ENCODE measurements at places on chromosomes 3 and 15. TPM values are rescaled to one million over a fixed set of nuclear protein-coding genes. Genes with fewer than 3 reads are reported as not detected.

The SPRED1 gene
- total RNA-seq = 21.4 TPM

The REC114 gene
- total RNA-seq = not detected

The ZNF80 gene
- total RNA-seq = not detected

The ERICH6 gene
- total RNA-seq = not detected

The LRRC58 gene
- 16.9 TPM for total RNA-seq

The SPINT1 gene
- 1.7 TPM for total RNA-seq

The PLA2G4D gene
- not detected for total RNA-seq

The PDHB gene
- 95.6 TPM for total RNA-seq

The ZBTB11 gene
- 29.8 TPM for total RNA-seq

The MME gene
- total RNA-seq = 15.1 TPM

The CAMK2N2 gene
- not detected for total RNA-seq

The CFAP92 gene
- total RNA-seq = 0.04 TPM

The BCHE gene
- total RNA-seq = under 0.01 TPM

The A4GNT gene
- total RNA-seq = not detected

The GOLGA8B gene
- 14.6 TPM for total RNA-seq

The TIMP4 gene
- total RNA-seq = 0.07 TPM

The IGSF10 gene
- total RNA-seq = not detected

The P3H2 gene
- 1.3 TPM for total RNA-seq

The CPLX3 gene
- not detected for total RNA-seq

The C3orf49 gene
- not detected for total RNA-seq

The GOLGA8J gene
- total RNA-seq = not detected

The LNP1 gene
- 0.99 TPM for total RNA-seq

The SIDT1 gene
- total RNA-seq = not detected

The CEMIP gene
- total RNA-seq = 0.11 TPM

The GAP43 gene
- total RNA-seq = not detected

The CDHR4 gene
- not detected for total RNA-seq

The GOLGA8H gene
- 2.0 TPM for total RNA-seq

All from pulmonary artery endothelial cell (primary cell).